KBM-7 (cell line): ENCODE measurements at places on chromosomes 11 and 22.

DNA sequence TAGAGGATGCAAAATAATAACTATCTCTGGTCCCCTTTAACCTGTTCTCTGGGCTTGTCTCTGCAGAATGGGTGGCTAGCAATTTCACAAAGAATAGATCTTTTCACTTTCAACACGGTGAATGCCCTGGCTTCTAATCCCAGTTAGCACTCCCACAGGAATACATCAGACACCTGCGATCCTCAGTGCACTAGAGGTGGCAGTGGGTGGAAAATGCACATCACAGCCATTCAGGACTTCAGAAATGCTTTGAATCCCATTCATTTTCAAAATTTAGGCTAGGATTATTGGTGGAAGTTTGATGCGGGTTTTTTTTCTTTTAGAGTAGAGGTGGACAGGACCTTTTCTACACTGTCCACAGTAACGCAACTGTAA lies 55.1 kb downstream of the OPCML start:
- DNase-seq = no peak

GRCh38 chr11:69509381-69509780 lies 27.9 kb downstream of the LINC01488 start:
- no peak for DNase-seq

GRCh38 chr11:91435694-91436395 lies 788.8 kb upstream of the FAT3 start:
- peak; percentile 1 for DNase-seq

- DNase-seq = no peak
Observed at GRCh38 chr11:121723246-121723741, 270.5 kb upstream of the SORL1-AS1 start.

GRCh38 chr22:17890892-17891291 lies 116.6 kb upstream of the BID start:
- DNase-seq = no peak

GRCh38 chr11:128916681-128917080 lies 25.5 kb downstream of the KCNJ5 start:
- DNase-seq = no peak

DNA sequence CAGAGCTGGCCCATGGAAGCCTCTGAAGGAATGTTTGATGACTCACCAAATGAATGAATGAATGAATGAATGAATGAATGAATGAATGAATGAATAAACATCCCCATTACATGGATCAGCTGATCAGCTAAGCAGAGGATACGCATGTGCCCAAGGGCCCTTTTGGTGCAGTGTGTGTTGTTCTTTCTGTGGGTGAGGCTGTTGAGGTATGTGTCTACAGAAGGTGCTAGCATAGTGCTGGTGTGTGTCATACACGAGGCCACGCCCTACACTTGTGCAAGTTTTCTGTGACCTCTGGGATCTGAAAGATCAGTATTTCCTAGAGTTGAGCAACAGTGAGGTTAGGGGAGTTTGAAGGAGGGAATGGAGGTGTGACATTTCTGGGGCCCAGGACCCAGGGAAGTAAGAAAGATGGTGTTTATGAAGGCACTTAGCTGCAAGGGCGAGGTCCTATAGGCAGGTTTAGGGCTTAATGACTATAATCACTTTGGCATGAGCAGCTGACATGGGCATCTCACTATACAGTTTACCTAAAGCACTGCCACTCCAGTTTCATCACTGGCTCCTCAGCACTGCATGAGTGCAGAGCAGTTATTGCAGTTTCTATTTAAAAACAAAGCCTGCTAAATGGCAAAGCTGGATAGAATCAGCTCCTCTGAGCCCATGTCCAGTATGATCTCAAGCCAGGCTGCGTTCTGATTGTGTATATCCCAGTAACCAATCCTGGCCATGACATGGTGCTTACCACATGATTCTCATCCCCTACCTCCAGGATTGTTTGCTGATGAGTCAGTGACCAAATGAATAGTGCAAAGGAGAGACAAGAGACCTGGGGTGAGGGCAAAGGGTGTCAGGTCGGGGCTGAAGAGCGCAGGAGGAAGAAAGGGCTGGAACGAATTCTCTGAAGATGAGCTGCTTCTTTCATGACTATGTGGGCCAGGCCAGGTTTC lies 36.4 kb upstream of the E2F8 start:
- no peak for DNase-seq

DNA sequence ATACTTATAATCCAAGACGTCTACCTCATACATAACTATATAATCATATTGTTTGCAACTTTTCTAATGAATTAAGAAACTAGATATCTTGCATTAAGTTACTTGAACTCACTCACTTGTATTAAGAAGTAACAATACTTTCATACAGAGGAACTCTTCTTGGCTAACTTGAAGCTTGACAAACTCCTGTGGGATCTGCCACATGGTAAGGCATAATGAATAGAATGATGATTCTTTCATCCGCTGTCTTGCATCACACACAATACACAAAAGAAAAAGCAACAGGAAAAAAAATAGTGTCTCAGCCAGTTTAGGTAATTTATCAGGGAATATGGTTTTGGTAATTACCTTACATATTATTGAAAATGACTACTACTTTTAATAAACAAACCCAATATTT lies 79.8 kb downstream of the PGR start:
- DNase-seq = no peak

GRCh38 chr11:73416786-73417185 lies 40.6 kb downstream of the RELT start:
- no peak for DNase-seq

GRCh38 chr22:25362883-25363240 lies 143.4 kb downstream of the CRYBB2 start:
- no peak for DNase-seq

GRCh38 chr11:95897731-95898130 lies 26.2 kb downstream of the MTMR2 start:
- DNase-seq = no peak

DNA sequence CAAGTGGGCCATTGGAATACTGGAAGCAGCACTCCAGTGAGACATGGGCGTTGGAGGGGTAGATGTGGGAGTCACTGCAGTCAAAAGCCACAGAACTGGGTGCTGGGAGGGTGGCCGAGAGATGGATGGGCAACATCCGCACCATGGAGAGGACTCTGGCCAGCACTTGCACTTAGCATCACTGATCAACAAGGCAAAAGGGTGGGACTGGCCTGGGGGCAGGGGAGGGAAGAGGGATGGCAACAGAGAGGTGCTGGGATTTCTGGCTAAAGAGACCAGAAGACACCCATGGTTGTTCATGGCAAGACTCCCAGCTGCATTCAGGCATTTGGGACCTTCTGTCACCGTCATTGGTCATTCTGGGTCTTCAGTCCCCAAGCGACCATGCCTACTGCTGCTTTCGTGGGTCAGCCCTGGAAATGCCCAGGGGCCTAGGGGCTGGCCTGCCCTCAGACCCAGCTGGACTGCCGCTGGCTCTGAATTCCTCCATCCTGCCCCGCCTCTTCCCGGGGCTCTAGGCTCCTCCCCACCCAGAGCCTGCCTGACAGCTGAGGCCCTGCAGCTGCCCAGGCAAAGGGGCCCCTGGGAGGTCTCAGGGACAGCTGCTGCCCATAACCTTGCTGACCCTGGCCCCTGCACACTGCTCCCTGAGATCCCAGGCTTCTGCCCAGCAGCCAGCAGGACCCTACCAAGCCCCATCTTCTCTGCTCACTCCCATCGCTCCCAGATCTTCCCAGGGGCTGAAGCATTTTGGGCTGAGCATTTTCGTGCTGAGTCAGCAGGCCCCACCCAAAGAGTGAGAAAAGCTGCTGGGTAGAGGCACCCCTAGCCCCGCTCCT lies 13.0 kb upstream of the CDC42EP2 start:
- no peak for DNase-seq

DNA sequence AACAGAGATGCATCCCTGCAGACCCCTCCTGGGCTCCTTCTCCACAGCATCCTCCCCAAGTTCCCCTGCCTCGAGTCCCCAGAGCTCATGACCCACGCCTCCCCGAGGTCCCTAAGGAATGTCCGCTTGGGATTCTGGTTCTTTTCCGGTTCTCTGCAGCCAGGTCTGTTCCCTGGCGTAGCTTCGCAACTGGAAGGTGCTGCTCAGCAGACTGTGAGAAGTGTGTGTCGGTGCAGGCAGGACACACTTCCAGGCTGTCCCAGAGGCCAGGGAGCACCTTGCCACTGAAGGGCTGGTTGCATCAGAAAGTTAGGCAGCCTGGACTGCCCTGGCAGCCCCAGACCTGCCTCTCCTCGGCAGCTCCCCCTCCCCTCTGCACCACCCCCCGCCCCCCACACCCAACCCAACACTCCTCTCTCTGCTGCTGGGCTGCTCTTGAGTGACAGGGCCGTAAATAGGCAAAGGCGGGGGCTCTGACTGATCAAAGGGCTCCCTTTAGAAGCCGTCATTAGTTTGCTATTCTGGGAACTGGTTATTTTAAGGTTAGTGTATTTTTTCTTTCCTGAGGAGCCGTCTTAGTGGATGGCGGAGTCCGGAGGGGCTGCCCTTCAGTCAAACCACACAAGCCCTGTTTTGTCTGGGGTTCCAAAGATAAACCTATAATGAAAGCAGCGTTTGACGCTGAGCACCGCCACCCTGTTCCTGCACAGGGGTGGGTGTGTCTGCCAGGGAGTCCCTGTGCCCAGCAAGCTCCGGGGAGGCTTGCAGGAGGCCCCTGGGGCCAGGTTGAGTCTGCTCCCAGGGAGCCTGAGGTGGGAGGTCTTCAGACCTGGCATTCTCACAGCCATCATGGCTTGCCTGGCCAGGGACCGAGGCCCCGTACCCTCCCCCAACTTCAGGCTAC lies 88.6 kb upstream of the KCNQ1OT1 start:
- peak; percentile 49 for DNase-seq

DNA sequence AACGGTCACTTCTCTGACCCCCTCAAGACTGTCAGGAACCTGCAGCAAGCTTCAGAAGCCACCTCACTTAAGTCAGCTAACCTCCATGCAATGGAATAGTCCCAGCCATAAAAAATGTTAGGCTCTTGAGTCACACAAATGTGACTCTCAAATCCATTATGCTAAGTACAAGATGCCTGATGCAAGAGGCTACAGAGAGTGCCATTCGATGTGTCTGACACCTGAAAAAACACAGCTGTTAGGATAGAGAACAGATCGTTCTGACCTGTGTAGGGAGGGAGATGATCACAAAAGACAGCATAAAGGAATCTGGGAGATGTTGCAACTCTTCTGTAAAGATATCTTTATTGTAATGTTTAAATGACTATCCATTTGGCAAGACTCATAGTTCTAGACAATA lies 712.4 kb downstream of the TBC1D22A start:
- no peak for DNase-seq

DNA sequence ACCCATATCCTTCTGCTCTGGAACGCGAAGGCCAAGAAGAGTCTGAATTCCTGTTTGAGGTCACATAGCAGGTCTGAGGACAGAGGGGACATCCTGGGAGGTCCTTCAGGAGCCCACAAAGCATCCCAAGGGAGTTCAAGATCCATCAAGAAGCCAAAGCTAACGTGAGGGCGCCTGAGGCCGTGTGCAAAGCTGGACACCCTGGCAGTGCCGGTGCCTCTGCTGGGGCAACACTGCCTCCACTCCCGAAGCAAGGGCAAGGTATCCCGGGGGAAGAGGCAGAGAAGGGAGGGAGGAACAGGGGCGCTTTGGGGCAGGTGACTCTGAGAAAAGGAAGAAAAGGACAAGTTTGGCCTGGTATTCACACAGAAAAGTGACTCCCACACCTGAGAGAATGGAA lies 50.3 kb upstream of the CDON start:
- DNase-seq = no peak

GRCh38 chr11:63937713-63938478 lies 906 bp upstream of the NAA40 start:
- DNase-seq = no peak

- no peak for DNase-seq
Observed at GRCh38 chr11:1560649-1561251, 11.3 kb downstream of the DUSP8 start.

- no peak for DNase-seq
Observed at GRCh38 chr22:30089655-30089974, 9.4 kb downstream of the HORMAD2 start.

- no peak for DNase-seq
Observed at GRCh38 chr22:43370036-43370435, 26.9 kb upstream of the SCUBE1 start.

DNA sequence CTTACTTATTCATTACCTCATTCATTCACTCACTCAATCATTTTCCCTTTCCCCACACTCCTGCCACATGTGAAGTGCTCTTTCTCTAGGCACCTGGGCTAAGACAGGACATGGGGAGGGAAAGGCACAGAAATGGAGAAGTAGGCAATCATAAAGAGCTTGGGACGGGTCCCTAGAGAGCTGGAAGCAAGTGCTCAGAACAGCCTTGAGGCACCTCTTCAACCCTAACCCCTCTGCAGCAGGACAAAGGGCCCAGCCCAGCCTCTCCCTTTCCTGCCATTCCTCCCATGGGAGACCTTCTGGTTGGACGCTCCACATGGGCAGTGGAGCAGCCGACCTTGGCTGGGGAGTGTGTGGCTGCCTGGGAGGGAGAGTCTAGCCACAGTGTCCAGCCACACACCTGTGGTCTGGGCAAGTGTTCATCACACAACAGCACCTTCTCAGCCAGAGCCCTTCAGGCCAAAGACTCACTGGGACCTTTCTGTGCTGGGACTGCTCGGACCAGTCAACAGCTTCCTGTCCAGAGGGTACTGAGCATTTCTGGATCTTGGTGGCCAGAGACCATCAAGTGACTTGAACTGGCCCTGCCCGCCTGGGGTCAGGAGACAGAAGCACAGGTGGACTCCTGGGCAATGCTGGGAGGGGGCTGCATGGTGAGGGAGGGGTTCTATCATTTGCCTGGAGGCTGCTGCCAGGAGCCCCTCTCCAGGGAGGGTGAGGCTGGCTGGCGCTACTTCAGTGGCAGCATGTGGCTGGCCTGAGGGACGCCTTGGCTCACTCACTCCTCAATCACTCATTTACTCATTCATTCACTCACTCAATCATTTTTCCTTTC lies 1.0 kb upstream of the MUC5AC start:
- no peak for DNase-seq

DNA sequence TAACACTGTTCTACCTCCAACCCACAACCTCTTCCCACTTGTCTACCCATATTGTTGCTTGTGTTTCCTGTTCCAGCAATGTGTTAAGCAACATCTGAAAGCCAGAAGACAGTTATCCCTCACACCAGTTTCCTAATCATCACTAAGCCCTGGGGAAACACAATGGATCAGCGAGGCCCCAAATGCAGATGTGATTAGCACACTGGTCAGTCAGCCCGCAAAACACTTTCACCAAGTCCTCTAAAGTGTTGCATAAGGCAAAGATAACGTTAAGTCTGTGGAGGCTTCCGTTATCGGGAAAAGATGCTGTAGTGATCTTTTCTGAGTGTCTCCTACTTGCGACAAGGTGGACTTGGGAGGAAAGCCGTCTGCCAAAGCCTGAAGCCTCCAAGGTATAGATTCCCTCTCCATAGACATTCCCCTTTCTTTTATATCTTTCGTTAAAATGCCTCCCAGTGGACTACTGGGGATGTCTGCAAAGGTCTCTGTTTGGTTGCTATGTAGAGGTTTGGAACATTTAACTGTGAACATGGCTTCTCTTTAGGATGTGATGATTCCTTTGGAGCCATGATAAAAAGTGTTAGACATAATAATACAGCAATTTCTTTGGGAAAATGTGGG lies at the start of gene MS4A3:
Gene MS4A3, plus strand, starts transcription at position 317 of the 621 bp plus-strand sequence. CDS start 4,496 bp downstream, outside the sequence.
- DNase-seq = peak; percentile 55
